NCI-H1048 (cell line): ENCODE measurements at places on chromosomes 1 and 21.

DNA sequence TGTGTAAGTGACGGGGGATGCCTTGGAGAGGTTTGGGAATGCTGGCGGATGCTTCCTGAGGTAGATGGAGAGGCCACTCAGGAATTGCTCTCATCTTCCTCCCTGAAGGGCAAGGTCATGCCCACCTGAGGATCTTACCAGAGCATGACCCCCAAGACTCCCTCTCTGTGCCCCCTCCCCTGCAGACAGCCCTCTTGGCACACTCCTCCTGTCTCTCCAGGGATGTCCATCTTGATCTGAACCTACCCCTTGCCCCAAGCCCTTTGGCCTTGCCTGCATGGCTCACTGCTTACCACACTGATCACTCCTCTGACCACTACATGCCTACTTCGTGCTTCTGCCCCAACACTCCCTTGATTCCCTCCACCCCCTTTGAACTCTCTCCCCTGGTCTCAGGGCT lies 17.9 kb upstream of the MPL start:
- DNase-seq: no peak

- no peak for DNase-seq
These were observed 19.5 kb downstream of the MAP3K7CL start for GRCh38 chr21:29149808-29150425.

DNA sequence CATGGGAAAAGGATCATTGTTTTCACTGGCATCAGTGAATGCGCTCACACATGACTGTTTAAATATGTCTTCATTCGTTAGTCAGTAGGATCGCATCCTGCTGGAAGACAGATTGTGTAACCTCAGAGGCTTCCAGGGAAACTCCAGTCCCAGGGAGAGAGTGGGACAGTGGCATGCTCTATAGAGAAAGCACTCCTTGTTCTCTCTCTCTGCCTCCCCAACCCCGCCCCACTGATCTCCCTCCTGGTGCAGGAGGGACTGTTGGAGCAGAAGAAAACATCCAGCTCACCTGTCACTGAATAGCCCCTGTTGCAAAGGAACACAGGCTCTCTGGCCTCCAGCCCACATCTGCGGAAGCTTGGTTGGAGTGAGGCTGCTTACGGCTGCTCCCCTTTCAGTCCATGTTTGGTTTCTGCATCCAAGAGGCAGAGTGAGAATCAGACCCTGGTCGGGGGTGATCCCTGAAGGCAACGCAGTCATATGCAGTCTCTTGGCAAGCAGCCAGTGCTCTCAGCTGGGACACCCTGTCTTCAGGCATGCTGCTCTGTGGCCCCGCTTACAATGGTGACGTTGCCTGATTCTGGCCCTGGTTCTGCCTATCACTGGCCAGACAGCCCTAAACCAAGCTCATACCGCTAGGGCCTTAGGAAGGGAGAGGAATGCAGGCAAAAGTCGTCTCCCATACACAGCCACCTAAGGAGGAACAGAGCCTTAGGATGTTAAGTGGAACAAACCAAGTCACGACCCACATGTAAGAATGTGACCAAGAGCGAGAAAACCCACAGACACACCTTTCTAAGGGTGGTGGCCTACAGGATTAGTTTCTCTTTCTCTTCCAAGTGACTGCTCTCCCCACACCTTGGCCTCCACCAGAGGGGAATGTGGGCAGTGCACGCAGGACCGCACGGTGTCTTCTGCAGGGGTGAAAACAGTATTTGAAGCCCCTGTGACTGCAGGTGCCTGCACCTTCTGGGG lies 39.7 kb downstream of the BACE2 start:
- DNase-seq: no peak

GRCh38 chr1:173505391-173505790 lies 28.3 kb downstream of the PRDX6 start:
- DNase-seq: no peak

- DNase-seq: no peak
These were observed 7.4 kb downstream of the EFNA4 start for GRCh38 chr1:155070721-155071569.

- no peak for DNase-seq
These were observed 103.2 kb downstream of the DMRTB1 start for GRCh38 chr1:53562291-53562980.

DNA sequence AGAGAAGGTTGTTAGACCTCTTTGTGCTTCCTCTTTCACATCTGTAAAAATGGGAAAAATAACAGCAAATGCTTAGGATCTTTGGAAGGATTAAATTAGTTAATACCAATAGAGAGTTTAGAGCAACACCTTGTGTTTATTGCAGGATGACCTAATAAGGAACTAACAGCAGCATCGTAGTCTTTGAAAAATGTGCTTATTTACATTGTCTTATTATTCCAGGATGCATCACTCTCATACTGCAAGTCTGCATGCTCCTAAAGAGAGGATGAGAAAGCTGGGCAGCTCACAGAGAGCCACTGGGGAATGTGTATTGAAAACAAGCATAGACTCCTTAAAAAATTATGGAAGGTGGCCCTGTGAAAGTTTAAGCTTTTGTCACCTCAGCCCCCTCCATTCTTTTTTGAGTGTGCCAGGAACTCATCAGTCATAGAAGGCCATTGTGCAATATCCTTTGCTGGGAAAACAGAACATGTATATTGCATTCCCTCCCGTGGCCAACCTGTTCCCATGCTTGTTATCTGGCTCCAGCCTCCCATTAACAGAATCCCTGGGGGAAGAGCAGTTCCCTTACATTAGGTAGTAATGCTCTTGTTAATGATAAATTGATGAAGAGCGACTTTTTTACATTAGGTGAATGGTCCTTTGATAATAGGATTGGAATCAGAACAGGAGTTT lies 180.7 kb downstream of the ZNF326 start:
- no peak for DNase-seq

DNA sequence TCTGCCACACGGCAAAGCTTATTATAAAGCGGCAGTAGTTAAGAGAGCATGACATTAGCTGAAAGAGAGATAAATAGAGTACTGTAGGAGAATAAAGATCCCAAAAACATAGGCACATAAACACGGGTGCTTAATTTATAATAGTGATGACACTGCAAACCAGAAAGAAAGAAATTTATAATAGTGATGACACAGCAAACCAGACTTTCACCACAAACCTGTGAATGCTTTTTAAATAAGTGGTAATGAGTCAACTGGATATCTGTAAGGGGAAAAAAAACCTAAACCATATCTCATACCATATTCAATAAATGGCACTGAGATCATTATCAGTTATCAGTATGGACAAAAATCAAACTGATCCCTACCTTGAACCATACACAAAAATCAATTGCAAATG lies 25.5 kb downstream of the USP1 start:
- no peak for DNase-seq

DNA sequence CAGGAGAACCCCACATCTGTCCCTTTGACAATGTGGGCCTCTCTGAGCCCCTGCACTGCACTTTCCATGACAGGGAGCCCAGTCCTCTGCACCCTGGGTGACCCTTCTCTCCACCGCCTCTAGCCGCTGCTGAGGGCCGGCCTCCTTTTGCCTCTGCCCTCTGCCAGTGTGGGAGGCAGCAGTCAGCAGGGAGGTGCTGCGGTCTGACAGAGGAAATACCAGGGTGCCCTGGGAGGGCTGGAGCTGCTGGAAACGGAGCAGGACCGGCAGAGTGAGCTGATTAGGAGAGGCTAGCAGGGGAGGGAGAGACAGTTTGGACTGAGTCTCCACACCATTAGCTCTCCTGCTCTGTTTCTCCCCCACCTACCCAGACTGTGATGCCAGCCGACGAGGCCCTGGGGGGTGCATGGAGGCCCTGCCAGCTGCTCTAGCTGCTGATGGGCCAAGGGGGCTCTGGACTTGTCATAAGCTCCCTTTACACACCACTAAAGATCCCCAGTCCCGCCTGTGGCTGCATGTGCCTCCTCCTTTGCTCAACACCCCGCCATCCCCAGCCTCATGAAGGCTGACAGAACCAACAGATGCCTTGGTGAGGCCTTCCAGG lies 171.1 kb upstream of the KLHDC7A start:
- no peak for DNase-seq

DNA sequence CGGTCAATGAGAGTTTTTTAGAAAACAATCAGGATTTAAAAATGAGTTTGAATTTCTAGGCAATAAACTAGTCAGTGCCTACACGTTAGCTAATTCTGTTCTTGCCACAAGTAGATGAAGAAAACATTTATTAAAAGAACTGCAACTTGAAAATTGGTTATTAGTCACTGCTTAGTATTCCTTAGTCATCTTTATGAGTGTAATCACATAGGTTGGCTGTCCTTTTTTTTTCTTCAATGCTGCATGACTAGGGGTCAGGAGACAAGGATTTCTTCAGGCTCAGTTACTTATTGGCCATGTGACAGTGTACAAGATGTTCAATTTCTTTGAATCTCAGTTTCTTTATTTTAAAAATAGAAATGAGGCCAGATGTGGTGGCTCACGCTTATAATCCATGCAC lies 17.1 kb downstream of the SOAT1 start:
- no peak for DNase-seq

GRCh38 chr1:201307760-201308499 lies 24.6 kb downstream of the PKP1 start:
- peak; percentile 20 for DNase-seq

GRCh38 chr1:184959626-184960025 lies 14.7 kb downstream of the NIBAN1 start:
- no peak for DNase-seq
